ENCODE measurements at places on chromosomes 11 and 22.
A peak's percentile ranks its signal among the peaks of the same experiment; 100 is the strongest.

- no peak for DNase-seq
Observed at GRCh38 chr22:43377896-43378704, 33.7 kb upstream of the MPPED1 start.

GRCh38 chr11:133007027-133007584, 525.2 kb downstream of the OPCML start:
- DNase-seq = no peak

DNA sequence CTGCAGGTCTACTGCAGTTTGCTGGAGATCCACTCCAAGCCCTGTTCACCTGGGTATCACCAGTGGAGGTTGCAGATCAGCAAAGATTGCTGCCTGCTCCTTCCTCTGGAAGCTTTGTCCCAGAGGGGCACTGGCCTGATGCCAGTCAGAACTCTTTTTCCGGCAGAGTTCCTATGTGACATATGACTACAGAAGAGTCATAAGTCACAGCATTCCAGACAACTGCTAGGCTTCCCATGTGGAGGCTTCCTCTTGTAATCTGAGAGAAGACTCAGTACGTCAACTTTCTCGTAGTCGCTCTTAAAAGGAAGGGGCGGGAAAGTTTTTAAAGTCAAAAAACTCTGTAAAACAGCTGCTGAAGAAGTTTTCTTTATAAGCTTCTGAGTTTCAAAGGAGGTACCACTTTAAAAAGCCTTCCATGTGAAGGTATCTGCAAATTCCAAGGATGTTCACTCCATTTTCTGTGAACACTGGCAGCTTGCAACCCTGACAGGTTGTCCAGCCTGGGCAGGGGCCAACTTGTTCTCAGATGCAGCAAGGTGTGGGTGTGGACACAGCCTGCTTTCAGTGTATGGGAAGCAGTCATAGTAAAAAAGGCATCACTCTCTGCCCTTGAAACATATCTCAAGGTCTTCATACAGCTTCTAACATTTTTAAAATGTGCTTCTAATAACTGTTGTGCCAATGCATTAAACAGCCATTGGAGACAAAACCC, 97.8 kb downstream of the ME3 start:
- no peak for DNase-seq

- no peak for DNase-seq
Observed at GRCh38 chr11:96486890-96487611, 97.2 kb downstream of the JRKL start.

GRCh38 chr22:39177791-39178190, 25.3 kb upstream of the CBX7 start:
- no peak for DNase-seq

DNA sequence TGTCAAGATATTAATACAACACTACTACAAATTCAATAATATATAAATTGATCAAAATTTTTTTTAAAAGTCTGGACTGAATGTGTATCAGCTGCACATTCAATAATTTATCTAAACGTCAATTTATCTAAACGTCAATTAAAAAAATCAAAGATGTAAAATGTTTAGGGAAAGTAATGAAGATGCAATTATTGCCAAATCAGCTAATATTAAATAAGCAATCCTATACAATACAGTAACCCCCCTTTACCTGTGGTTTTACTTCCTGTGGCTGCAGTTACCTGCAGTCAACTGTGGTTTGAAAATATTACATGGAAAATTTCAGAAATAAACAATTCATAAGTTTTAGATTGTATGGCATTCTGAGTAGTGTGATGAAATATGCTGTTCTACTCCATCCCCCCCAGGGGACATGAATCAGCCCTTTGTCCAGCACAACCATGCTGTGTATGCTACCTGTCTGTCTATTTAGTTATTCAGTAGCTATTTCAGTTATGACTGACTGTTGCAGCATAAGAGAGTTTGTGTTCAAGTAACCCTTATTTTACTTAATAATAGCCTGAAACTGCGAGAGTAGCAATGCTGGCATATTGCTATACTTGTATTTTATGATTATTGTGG, 72.2 kb downstream of the CWF19L2 start:
- no peak for DNase-seq

DNA sequence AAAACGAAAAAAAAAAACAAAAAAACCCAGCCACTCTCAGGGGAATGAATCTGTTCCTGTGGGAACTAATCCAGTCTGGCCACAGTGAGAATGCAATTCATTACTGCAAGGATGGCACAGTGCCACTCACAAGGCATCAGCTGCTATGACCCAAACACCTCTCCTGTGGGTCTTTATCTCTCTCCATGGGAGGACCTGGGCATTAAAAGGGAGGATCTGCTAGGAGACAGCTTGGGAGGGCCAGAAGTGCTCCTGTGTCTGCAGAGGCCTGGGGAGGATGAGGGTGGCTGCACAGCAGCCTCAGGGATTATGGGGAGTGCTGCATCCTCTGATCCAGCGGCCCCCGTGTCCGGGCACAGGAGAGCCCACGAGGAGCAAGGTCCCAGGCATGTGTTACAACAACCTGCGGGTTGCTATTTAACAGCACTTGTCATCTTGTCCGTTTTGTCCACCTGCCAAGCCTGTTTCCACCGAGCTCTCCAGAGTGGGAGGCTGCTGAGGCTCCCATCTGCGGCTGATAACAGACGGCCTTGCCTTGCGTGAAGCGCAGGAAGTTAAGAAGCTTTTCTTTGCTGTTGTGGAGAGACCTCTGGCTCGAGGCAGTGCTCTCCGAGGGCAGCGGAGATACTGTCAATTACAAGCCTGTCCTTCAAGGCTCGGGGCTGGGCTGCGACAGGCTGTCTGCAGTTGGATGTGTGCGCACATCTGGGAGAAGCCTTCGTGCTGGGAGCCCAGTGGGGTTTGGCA, 97.7 kb downstream of the NXPE2 start:
- no peak for DNase-seq

- no peak for DNase-seq
Observed at GRCh38 chr11:93784935-93785360, 866 bp downstream of the MED17 start.

- no peak for DNase-seq
Observed at GRCh38 chr11:2127482-2128129, 11.6 kb downstream of the IGF2 start.

- no peak for DNase-seq
Observed at GRCh38 chr11:5383576-5383975, at the start of gene OR51M1. Gene OR51M1, plus strand, starts transcription at chr11:5383812. Its CDS starts 5,587 bp downstream, at chr11:5389399.

DNA sequence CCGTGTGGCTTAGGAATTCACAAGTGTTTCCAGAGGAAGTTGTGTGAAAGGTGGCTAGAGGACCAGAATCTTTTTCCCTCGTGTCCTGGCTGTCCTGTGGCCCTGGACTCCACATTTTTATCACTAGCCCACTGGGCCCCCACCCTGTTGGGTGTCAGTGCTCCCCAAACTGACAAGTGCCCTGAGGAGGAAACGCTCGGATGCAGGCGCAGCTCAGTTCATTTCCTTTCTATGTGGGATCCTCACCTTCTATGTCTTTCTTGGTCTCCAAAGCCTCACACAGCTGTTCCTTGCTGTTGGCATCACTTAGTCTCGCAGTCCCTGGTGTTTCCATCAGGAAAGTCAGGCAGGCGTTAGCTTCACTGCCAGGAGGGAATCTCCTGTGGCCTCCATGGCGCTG, 68.0 kb upstream of the KCNQ1OT1 start:
- DNase-seq = peak; percentile 2

GRCh38 chr11:87972133-87972532, 203.1 kb downstream of the RAB38 start:
- no peak for DNase-seq

GRCh38 chr11:88250566-88251242, 75.5 kb upstream of the RAB38 start:
- DNase-seq = no peak

- DNase-seq = no peak
Observed at GRCh38 chr22:19179497-19180048, 1.0 kb upstream of the SLC25A1 start.

DNA sequence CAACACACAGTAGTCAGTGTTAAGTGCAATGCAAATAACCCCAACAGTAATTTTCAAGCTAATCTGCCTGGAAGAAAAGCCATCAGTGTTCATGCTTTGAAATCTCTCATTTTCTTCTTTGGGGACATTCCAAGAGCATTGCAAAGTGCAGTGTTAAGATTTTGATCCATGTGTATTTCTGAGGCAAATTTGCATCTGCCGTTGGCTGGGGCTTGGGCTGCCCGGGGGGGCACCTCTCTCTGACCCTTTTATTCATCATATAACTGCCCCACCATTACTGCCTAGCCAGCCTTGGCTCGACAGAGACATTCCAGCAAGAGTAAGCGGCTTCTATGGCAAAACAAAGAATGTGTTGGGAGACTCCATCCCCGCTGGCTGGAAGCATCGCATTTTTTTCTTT, 483.5 kb downstream of the BRD1 start:
- DNase-seq = no peak

- DNase-seq = no peak
Observed at GRCh38 chr11:57646194-57646798, 3.4 kb downstream of the YPEL4 start.

DNA sequence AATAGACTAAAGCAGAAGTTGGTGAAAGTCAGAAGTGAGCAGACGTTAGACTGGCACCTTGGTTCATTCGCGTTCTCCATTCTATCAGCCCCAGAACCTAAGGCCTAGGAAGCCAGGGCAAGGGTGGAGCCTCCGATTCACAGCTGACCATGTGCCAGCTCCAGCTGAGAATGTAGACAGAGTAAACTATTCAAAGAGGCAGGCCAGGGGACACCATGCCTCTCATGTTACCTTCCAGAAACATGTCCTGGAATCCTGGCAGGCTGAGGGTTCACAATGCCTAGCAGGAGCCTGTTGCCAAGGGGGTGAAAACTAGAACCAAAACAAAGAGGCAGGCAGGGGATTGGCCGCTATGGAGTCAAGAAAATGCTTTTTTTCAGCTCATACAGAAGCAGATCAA, 224.4 kb upstream of the POU2AF2 start:
- DNase-seq = no peak

DNA sequence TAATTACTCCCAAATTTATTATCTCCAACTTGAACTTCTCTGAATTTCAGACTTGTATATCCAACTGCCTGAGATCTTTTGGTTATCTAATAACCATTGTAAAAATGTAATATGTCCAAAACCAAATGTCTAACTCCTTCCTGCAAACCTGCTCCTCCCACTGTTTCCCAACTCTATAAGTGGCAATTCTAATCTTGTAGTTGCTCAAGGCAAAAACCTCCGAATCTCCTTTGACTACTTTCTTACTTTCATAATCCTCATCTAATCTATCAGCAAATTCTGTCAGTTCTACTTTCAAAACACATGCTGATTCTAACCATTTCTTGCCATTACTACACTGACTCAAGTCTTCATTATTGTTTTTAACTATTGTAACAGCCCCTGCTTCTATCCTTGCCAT, 55.7 kb downstream of the FAM168A start:
- no peak for DNase-seq

DNA sequence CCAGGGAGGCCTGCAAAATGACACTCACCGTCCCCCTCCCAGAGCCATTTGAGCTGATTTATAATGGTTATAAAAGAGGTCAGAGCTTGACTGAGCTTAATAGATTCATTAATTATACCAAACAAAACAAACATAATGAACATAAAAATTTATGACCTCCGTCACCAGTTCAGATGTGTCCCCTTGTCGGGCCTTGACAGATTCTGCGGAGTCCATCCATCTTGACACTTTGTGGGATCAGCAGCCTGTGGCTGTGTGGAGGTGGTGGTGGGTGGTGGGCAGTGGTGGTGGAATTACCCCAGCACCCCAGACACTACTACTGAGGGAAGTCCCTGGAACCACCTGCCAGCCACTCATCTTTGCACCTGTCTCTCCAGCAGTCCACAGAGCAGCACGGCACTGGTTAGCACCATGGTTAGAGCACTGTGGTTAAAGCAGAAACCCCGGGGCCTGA, 83.5 kb downstream of the DSCAML1 start:
- DNase-seq = no peak

DNA sequence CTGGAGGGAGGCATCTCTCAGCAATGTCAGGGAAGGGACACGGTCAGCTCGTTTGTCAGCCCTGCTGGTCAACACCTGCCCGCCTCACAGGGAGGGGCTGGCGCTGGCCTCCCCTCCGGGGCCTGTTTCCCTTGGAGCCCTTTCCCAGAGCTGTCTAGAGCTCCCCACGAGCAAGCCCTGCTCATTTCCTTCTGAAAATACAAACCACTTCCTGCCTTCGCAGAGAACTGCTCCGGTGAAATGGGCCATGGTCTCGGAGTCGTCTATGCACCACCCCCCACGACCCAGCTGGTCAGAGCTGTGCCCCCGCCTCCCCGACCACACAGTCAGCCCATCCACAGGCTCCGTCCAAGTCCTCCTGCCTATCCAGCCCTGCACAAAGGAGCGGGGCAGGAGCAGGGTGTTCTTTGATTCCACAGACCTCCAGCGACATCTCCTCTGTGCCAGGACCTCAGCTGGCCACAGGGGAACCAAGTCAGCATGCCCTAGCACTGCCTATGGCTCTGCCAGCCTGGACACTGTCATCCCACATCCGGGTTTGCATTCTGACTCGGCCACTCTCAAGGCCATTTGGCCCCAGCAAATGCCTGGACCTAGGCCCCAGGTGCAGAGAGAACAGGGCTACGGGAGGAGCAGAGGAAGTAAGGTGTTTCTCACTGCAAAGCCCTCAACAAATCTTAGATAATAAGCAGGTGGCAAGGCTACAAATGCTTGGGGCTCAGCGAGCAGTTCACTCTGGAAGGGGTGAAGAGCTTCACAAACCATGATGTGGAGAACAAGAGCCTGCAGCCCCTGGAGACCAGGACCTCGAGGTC, 82.1 kb upstream of the WNT11 start:
- DNase-seq = no peak

- no peak for DNase-seq
Observed at GRCh38 chr11:110785398-110785797, 73.2 kb upstream of the ARHGAP20 start.

- DNase-seq = no peak
Observed at GRCh38 chr11:12048936-12049790, 40.7 kb upstream of the DKK3 start.

- DNase-seq = no peak
Observed at GRCh38 chr11:102306048-102306597, 11.2 kb upstream of the BIRC3 start.

- DNase-seq = no peak
Observed at GRCh38 chr11:109165035-109165434, 257.0 kb upstream of the C11orf87 start.

DNA sequence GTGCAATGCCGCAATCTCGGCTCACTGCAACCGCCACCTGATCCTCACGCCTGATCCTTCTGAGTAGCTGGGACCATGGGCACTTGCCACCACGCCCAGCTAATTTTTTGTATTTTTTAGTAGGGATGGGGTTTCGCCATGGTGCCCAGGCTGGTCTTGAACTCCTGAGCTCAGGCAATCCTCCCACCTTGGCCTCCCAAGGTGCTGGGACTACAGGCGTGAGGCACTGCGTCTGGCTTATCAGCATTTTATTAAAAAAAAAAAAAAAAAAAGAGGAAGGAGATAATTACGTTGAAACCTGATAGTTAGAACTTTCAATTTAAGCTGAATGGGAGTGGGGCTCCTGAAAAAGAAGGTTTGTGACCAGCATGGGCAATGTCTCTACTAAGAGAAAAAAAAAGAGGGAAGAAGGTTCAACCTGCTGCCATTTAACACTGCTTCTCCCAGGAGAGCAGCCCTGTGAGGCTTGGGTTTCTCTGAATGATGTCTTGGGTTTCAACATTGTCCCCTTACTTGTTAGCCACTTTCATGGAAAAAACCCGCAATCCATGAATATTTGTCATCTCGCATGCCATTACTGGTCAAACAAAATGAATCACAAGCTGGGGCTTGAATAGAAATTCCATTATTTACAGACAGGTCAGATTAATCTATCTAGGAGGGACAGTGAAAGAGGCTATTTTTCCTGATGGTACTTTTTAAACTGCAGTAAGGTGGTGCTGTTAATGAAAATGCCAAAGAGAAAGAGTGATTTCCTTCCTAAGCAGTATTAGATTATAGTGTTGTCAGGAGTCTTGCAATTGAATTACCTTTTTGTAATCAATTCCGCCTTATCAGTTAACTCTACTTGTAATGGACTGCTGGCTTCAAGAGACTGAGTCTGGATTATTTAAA, 72.5 kb downstream of the PACS1 start:
- no peak for DNase-seq
